Amygdala (tissue), 56 donors: ENCODE measurements at places on chromosomes 3 and 15.

- DNase-seq = no peak
Observed at GRCh38 chr15:101020945-101021344, 101.8 kb downstream of the LRRK1 start.

DNA sequence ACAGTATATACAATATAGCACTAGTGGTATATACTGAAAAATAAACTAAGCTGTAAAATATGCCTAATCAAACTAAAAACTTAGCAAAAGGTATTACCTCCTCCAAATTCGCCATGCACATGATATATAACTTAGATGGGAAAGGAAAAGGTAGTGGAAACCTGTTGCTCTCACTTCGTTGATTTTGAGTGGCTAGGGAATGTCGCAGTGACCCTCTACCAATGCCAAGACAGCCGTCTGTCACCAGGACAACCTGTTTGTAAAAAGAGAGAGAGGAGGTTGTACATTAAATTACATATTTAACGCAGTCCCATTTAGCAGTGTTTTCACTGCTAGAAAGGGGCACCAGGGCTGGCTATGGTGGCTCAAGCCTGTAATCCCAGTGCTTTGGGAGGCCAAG, 11.3 kb downstream of the INTS14 start:
- DNase-seq = no peak

- DNase-seq = no peak
Observed at GRCh38 chr3:193938613-193939012, 197.3 kb upstream of the HES1 start.

DNA sequence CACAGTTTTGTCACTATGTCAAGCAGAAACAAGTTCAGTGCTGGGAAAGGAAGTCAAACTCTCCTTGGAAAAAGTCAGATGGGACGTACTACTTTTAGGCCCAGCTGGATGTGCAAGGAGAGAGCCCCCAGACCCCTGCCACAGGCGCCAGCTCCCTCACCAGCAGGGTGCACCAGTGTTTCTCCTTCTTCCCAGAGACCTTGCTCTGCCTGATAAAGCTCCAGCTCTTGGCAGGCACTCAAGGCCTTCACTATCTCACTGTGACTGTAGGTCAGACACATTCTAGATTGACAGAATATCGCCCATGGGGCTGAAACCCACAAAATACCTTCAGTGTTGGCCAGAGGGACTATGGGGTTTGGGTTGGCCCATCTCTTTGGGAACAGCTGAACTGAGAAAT, 54.8 kb upstream of the CHRNB4 start:
- DNase-seq = no peak

DNA sequence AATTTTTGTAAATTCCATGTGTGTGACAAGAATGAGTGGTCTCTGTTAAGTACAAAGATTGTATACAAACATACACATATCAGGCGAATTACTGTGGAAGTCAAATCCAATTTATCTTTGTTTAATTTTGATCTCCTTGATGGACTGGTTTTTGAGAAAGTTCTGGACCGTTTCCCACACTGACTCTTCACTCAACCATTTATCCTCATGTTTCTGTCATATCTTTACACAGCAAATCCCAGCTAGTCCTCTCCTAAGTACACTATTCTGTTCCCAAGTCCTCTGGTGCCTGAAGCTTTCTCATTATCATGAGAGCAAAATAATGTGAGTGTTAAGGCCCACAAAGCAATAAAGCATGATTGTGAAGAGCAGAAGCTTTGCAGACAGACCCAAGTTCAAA, 189.9 kb downstream of the WNT5A start:
- no peak for DNase-seq

DNA sequence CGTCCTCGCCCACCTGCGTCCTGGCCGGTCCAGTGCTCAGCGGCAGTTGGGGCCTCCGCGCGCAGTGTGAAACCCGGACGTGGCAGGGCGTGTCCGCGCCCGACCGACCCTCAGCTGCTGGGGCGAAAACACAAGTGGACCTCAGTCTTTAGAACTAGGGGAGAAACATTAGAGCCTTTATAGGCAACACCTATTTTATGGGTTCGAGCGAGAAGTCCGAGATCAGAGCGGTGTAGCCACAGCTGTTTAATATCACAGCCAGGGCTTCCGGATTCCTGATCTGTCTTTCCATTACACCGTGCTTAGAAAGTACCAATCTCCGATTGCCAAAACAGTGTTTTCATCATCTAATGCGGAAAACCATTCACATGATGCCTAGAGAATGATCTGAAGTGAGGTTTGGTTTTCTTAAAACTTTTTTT, 506 bp downstream of the RAD51 start:
- DNase-seq = no peak

- DNase-seq = no peak
Observed at GRCh38 chr3:125318871-125319270, 56.3 kb downstream of the ZNF148 start.

GRCh38 chr15:90297021-90297420, 31.5 kb downstream of the NGRN start:
- no peak for DNase-seq

DNA sequence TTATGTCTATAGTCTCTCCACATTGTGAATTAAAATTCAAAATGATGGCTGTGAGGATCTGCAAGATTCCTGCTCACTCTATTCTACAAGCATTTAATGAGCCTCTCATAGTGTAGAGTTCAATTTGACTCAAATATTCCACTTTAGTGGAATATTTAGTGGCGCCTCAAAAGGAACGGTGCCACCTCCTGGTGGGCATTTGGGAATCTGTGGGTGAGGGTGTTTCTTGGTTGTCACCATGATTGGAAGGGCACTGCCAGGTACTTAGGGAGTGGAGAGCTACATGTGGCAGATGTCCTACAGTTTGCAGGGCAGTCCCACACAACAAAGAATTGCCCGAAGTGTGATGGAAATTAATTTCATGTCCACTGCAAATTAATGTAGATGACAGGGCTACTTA, 21.5 kb upstream of the KCNMB3 start:
- DNase-seq = no peak

- no peak for DNase-seq
Observed at GRCh38 chr3:171883893-171884279, 40.7 kb downstream of the TMEM212 start.

- DNase-seq = no peak
Observed at GRCh38 chr3:99118381-99118780, 216.9 kb upstream of the DCBLD2 start.

DNA sequence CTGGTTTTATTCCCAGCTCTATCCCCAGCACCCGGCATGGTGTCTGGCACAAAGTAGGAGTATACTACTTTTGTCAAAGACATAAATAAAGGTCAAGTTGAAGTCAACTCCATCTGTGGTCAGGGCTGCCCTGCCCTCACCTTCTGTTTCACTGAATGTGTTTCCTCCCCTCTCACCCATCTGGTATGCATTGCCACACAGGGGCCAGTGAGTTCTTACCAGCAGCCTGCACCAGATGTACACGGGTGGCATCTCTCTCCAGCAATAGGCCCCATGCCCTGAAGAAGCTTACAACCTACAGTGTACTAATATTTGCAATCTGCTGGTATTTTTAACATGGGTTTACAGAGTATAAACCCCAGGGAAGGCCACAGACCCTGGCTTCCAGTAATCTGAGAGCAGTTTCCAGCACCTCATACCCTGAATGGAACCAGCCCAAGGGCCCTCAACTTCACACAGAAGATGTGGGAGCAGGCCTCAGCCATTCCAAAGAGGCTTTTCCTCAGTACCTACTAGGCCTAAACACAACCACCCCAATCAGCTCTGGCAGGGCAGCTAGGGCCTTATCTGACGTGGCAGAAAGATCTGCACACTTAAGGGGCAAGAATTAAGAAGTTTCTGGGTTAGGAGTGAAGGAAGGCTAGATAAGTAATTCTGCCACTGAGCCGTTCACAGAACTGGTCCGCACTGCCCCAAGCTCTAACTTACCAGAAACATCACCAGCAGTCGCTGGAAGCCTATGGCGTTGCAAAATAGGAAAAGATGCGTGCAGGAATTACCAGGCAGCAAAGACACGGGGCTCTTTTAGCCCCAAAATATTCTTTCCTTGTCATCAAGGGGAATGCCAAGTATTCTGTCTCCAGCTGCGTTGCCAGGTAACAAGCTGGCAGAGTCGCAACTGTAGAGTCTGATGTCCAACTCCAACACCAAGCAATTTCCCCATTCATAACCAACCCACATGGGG, 2.1 kb downstream of the IDH2 start:
- DNase-seq = peak; percentile 52

GRCh38 chr3:3119393-3119851, 7.3 kb upstream of the TRNT1 start:
- DNase-seq = no peak

DNA sequence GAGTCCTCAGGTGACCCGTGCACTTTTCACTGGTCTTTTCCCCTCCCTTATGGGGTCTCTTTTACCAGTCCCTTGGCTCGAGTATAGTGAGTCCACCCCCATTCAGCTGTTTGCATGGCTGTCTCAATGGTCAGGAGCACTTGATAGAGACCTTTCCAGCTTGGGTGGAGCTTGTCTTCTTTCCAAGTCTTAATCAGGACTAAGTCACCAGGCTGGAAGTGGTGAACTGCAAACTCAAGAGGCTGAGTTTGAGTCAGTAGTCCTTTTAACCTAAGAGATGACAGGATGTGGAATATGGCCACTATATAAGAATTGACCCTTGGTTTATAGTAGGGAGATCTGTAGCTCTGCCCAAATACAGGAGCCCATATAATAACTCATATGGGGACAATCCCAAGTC, 279.7 kb downstream of the PYDC2 start:
- no peak for DNase-seq

- no peak for DNase-seq
Observed at GRCh38 chr3:45932112-45932511, 11.2 kb upstream of the CXCR6 start.

DNA sequence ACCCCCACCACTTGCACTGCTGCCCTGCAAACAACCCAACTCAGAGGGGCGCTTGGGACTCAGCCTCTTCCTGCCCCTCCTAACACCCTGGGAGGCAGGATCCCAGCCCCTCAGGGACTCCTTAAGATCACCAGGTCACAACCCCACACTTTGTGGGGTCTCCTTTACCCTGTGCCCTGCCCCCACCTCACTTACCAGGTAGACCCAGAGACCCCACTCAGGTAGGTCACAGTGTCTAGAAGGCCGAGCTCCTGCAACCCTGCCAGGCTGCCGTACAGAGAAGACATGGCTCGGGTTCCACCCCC, 9.1 kb downstream of the PLA2G4F start:
- DNase-seq = no peak

- peak; percentile 76 for DNase-seq
Observed at GRCh38 chr15:65530318-65531111, at the start of gene HACD3. HACD3 (plus strand) TSS chr15:65530463; CDS start chr15:65530632, 169 bp downstream.

DNA sequence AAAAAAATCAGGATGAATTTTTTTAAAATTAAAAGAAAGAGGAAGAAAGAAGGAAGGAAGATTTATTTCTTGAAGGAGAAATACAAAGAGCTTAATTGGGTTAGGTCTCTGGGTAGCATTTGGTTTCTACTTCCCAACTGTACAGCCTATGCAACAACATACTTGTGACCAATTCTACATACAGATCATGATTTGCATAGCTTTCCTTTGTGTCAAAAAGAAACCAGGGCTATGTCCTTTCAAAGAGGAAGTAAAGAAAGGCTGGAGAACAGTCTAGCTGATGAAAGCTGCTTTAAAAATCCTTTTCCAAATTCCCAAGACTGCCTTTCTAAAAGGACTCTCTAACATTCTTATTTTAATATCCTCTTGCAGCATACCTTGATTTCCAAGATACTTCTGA, 6.1 kb upstream of the HGD start:
- no peak for DNase-seq

GRCh38 chr3:163327086-163327485, 1751.2 kb downstream of the SI start:
- DNase-seq = no peak

GRCh38 chr3:38601956-38602550, 47.4 kb downstream of the SCN5A start:
- no peak for DNase-seq

DNA sequence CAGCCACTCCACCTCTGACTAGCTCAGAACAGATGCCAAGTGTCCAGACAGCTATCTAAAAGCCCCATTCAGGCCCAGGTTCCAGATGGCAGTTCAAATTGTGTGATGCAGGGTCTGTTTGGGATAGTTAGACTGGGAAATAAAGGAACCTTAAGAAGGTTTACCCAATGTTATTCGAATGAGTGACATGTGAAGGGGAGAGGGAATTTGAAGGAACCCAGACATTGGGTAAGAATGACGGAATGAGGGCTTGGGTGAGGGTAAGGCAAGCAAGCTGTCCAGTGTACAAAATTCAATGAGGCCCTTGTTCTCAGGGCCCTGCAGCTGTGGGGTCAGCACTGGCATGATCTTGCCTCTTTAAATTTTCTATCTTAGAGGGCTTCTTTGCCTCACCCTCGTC, 34.1 kb downstream of the ATP13A5 start:
- no peak for DNase-seq

DNA sequence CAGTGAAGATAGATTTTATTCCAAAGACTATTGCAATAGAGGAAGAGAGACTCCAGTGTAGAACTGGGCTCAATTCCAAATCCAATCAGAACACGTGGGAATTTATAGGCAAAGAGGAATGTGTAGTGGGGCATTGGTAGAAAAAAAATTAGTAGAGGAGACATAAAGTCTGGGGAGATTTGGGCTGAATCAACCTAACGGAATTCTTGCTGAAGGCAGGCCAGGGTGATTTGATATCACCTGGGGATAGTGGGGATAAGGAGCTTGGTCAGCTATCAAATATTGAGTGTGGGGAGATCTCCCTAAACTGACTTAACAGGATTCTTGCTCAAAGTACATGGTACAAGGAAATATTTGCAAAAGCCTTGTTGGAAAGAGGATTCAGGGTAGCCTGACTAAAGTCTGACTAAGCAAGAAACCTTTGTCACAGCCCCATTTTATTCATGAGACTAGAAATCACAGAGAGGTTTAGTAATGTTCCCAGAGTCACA, 29.6 kb downstream of the SST start:
- no peak for DNase-seq

DNA sequence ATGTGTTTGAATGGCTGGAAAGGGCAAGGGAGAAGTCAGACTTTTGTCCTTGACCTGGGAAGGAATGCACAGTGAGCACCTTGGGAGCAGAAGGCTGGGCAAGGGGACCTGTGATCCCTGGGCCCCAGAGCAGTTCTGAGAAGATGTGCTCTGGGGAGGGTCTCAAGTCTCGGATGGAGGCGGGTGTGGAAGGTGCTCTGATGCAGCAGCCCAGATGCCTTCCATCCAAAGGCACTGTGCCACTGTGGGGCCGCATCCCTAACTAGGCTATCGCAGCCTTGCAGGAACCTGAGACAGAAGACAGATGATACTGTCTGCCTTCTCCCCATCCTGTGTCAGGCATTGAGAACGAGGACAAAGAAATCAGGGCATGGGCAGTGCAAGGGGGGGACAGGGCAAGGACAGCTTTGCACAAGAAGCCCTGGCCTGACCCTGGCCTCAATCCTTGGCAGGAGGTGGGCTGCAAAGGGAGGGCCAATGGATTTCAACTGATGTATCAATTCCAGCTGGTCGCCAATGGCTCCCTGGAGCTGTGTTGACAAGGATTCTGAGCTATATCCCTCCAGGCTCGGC, 14.6 kb upstream of the PRKCD start:
- DNase-seq = no peak

GRCh38 chr3:73148682-73149081, 87.2 kb downstream of the EBLN2 start:
- DNase-seq = no peak

- DNase-seq = no peak
Observed at GRCh38 chr3:69149586-69149985, 27.2 kb upstream of the LMOD3 start.
